ENCODE measurements at places on chromosomes 4 and X.

DNA sequence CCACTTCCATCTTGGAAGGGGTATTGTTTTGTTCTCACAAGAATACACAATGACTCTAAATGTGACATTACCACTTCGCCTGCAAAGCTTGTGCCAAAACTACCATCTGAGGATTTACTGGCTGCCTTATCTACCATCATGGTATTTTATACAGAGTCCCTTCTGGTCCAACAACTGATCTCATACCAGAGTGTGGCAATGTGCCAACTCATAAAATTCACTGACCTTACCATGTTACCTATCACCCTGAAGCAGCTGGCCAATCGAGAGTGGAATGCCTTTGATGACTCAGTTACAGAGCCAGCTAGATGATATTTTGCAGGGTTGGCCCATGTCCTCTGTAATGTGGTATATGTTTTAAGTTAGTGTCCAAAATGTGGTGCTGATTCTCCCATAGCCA, 3.8 kb upstream of the SERPINA7 start:
- no peak for DNase-seq

- DNase-seq, result no peak
These were observed 35.9 kb upstream of the PSAPL1 start for GRCh38 chr4:7470522-7471128.

DNA sequence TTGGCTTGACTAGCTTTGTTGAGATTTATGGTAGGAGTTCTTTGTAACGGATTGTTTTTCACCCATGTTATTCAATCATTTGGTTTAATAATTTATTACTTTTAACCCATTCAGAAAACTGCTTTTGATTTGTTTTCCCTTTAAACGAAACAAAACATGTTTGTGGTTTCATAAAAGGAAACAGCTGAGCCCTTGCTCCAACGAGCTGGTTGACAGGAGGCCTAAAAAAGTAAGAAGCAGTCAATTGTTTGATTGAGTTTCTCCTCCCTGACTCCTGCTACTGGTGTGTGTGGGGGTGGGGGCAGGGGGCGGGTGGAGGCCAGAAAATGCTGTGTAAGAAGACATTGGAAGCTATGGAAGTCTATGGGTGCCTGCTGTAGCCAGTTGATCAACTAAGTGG, 102.8 kb downstream of the CHRDL1 start:
- no peak for DNase-seq

GRCh38 chr4:134865675-134866074, 664.1 kb upstream of the PABPC4L start:
- DNase-seq, result no peak

DNA sequence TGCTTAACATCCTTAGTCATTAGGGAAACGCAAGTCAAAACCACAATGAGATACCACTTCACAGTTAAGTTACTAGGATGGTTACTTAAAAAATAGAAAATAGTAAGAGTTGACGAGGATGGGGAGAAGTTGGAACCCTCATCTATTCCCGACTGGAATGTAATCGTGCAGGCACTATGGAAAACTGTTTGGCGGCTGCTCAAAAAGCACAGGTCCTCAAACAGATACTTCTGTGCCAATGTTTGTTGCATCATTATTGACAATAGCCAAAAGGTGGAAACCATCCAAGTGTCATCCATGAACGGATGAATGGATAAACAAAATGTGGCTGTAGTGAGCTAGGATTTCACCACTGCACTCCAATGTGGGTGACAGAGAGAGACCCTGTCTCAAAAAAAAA, 11.7 kb downstream of the CTAG1B start:
- DNase-seq, result no peak

- no peak for DNase-seq
These were observed 376.4 kb upstream of the GNPDA2 start for GRCh38 chr4:45102716-45103115.

DNA sequence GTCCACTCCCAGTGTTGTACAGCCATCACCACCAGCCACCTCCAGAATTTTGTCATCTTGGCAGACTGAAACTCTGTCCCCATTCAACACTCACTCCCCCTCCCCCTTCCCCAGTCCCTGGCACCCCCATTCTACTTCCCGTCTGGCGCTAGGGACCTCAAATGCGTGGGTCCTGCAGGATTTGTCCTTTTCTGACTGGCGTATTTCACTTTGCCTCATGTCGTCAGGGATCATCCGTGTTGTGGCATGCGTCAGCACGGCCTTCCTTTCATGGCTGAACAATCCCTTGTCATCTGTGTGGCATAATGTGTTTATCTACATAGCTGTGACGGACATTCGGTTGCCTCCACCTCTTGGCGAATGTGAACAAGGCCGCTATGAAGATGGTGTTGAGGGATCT, 5.5 kb downstream of the TADA2B start:
- DNase-seq, result no peak

DNA sequence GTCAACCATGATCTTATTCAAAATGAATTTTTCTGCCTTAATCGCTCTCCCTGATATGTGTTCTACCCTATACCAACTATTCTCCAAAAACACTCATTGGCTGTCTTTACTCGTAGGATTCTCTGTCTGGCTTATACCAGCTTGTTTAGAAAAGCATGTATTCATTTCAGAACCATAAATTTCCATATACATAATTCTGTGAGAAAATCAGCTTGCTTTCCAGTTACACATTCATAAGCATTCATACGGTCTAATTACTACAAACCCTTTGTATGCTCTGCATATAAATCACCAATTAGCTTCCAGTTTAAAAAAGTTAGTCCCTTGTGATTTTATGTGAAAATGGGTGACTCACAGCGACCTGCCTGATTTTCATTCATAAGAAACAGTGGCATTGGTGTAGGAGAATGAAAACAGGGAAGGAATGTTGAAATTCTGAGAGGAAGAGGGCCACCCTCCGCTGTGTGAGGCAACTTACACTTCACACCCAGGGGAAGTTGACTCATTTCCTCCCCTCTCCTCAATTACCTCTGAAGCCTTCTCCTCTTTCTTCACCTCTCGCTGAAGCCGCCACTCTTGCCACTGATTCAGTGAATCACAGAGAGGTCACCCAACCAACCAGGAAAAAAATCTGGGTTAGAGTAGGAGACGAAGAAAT, 63.3 kb downstream of the MEPE start:
- no peak for DNase-seq

DNA sequence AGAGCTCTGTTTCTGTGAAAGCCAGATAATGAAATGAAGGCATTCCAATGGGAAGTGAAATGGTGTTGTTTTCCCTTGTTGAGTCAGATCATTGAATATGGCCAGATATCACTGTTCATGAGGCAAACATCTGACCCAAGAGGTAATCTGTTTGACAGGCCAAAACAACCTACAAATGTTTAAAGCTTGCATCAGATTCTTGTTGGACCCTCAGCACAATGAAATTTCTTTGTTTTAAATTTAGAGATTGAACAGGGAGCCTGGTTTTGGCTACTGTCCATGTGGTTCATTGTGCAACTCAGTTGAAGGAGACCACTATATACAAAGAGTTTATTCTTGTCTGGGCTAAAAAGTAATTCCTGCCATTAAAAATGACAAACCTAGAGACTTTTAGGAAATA, 159.1 kb downstream of the AFF2 start:
- no peak for DNase-seq

- DNase-seq, result no peak
These were observed 62.0 kb upstream of the GPRIN3 start for GRCh38 chr4:89369581-89369980.

DNA sequence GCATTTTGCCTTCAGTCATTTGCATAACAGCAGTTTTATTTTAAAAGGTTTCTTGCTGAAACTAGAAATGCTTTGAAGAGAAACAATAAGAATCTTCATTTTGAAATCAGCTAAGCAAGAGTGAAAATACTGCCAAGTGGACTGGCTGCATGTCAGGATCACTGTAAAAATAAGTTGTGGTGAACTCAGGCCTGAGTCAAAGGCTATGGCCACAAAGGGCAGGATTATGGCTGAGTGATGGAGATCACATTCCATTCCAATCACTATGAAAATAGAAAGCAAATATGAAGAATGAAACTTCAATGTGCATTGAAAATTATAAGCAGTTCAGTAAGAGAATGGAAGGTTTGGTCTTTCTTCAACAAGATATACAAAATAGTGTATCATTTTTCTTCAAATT, 224.5 kb downstream of the PCDH18 start:
- DNase-seq, result no peak

DNA sequence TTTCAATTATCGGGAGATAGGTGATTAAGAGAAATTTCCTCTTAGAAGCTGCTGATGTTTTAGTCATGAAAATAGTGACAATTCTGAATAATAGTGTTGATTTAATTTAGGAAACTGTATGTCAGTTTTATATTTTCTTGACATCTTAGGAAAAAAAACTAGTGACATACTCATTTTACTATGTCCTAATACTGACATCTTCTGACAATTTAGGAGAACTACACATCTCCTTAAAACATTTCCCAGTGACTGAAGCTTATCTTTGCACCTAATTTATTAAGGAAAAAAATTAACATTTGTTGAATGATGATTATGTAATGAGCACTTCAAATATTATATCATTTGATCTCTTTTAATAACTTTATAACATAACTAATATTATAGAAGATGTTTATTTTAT, 42.0 kb upstream of the RBMXL3 start:
- DNase-seq, result no peak

DNA sequence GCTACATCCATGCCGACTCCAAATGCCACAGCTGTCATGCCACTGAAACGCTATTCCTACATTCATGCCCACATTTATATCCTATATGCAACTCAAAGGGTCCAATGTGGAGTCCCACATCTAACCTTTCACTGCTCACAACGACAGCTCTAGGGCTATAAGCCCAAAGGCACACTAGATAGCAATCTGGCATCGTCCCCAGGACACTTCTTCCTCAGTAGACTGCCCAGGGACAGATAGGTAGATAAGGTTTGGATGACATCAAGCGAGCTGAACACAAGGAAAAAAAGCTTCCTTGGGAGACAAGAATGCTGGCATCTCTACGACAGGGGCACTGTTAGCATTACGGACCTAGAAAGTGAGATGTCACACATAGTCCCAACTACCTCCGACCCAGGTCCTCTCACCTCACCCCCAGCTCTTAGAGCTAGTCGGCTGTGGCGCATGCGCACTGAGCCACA, 685 bp downstream of the RAB9B start:
- peak; percentile 41 for DNase-seq

- no peak for DNase-seq
These were observed 2028.3 kb downstream of the PCDH7 start for GRCh38 chr4:32748498-32748897.

GRCh38 chr4:109588176-109588575, 28.1 kb downstream of the MCUB start:
- DNase-seq, result peak; percentile 41

DNA sequence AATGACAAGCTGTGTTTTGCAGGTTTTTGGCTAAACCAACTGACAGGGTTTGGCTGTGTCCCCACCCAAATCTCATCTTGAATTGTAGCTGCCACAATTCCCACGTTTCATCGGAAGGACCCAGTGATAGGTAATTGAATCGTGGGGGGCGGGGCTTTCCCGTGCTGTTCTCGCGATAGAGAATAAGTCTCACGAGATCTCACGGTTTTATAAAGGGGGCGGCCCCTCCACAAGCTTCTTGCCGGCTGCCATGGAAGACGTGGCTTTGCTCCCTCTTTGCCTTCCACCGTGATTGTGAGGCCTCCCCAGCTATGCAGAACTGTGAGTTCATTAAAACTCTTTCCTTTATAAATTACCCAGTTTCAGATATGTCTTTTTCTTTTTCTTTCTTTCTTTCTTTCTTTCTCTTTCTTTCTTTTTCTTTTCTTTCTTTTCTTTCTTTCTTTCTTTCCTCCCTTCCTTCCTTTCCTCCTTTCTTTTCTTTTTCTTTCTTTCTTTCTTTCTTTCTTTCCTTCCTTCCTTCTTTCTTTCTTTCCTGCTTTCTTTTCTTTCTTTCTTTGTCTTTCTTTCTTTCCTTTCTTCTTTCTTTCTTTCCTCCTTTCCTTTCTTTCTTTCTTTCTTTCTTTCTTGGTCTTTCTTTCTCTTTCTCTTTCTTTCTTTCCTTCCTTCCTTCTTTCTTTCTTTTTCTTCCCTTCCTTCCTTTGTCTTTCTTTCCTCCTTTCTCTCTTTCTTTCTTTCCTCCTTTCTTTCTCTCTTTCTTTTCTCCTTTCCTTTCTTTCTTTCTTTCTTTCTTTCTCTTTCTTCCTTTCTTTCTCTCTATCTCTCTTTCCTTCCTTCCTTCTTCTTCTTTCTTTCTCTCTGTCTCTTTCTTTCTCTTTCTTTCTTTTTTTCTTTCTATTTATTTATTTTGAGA, 54.8 kb downstream of the SHOX start:
- DNase-seq, result no peak

All from stimulated activated CD4-positive, alpha-beta T cell treated with anti-CD3 and anti-CD28 coated beads, Interleukin-1b, Interleukin-23, amount 100 ng/mL, for 24 hours (primary cell).